Bronchus fibroblast of lung (primary cell): ENCODE measurements at places on chromosomes 3 and 15. TPM values are rescaled to one million over a fixed set of nuclear protein-coding genes. Genes with fewer than 3 reads are reported as not detected.

SLC38A3 gene
- 0.30 TPM in 1 of 2 replicates, not detected in the other for total RNA-seq

SNX22 gene
- total RNA-seq, result under 0.01 and 0.17 TPM in 2 replicates

RPSA gene
- total RNA-seq, result 2,567 and 2,759 TPM in 2 replicates

GOLGA8S gene
- total RNA-seq, result not detected in 2 replicates

NR2C2 gene
- total RNA-seq, result 11.7 and 14.5 TPM in 2 replicates
